PC-9 (cell line): ENCODE measurements at places on chromosomes 12 and 14. TPM values are rescaled to one million over a fixed set of nuclear protein-coding genes. Genes with fewer than 3 reads are reported as not detected.
A peak's percentile ranks its signal among the peaks of the same experiment; 100 is the strongest.

Gene SMIM41
- 0.28 TPM in 1 of 2 replicates, not detected in the other for total RNA-seq

Gene MAP1LC3B2
- 1.1 and 1.4 TPM in 2 replicates for total RNA-seq

Gene CBX5
- total RNA-seq, result 108 and 154 TPM in 2 replicates

DNA sequence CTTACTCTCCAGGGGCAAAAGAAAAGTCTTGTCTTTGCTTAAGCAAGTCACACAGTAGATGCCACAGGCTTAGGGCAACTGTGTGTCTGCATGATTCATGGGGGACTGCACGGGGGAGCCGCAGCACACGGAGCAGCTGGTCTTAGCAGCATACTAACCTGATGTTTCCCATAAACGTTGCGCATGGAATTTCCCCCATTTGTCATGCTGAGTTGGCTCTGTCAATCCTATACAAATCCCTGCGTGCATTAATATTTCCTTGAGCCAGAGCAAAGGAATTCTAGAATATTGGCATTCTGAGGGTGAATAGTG lies 71.2 kb downstream of the SAMD4A start:
- no peak for DNase-seq

DNA sequence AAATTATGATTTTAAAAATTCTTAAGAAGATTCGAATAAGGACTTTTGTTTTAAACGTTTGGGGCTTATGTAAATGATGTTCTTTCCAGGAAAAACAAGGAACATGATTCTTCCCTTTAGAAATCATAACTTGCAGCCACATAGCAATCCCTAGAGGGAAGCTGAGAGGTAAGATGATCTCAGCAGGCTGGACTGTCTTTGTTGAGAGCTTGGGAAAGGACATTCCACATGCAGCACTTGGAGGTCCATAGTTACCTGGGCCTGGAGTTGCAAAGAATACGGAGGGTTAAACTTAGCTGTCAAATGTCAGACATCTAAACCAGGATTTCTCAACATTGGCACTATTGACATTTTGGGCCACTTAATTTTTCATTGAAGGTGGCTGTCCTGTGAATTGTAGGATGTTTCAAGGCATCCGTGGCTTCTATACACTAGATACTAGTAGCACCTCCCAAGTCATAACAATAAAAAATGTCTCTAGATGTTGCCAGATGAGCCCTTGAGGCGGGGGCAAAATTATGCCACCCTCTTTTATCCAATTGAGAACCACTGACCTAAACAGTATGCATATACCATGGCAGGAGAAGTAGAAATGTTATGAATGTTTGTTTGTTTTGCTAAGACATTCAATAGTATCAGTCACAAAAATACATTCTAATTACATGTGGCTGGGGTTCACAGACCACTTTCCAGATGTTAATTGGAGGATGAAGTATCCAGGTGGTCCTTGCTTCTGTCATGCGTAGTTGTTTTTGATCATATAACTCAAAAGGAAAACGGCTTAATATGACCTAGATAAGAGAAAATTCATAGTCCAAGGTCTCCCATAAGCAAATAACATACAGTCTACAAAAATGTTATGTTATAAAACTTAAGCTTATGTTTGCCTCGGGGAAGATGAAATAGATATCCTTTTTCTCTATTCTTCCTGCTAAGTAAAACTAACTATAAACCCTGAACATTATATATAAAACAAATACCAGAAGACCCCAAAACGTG lies 30.5 kb downstream of the TTC6 start:
- no peak for DNase-seq

DNA sequence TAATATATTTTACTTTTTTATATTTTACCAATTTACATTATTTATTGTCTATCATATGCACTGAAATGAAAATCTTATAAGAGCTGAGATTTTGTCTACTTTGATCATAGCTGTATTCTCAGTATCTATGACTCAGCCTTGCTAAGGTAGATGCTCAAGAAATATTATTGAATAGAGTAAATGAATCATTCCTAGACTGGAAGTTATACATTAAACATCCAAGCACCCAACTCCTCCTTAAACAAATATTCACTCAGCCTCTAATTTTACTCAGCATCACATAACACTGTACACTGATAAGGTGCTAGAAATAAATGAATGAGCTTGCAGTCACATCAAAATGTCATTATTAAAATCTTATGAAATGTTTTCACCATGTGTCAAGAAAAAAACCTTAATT lies 1424.9 kb downstream of the LRFN5 start:
- DNase-seq, result no peak

- peak; percentile 87 for DNase-seq
These were observed 25.6 kb downstream of the RAP1B start for GRCh38 chr12:68636268-68636667.

GRCh38 chr12:65902500-65902899 lies 78.2 kb downstream of the HMGA2 start:
- DNase-seq, result no peak
